ENCODE measurements at places on chromosomes 7 and 10.

GRCh38 chr7:14590206-14590605 is 312.3 kb downstream of the DGKB start:
- DNase-seq = no peak

DNA sequence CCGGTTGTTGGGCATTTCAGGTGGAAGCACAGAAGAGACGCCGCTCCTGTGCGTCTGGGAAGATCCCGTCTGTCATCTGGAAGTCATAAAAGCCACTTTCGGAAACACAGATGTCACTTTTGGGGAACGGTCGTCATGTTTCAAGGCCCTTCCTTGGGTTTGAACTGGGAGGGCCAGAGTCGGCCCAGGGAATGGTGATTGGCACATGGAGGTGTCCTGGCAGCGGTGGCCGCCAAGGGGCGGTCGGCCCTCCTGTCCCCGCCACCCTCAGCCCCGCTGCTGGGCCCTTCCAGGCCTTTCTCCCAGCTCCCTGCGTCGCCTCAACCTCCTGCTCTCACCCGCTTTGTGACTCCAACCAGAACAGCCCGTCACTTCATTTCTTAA is 115.2 kb upstream of the SFMBT2 start:
- no peak for DNase-seq

- no peak for DNase-seq
Measured at GRCh38 chr10:631266-631665, 58.2 kb downstream of the DIP2C start.

- no peak for DNase-seq
Measured at GRCh38 chr10:121157998-121158397, 306.8 kb downstream of the WDR11 start.

DNA sequence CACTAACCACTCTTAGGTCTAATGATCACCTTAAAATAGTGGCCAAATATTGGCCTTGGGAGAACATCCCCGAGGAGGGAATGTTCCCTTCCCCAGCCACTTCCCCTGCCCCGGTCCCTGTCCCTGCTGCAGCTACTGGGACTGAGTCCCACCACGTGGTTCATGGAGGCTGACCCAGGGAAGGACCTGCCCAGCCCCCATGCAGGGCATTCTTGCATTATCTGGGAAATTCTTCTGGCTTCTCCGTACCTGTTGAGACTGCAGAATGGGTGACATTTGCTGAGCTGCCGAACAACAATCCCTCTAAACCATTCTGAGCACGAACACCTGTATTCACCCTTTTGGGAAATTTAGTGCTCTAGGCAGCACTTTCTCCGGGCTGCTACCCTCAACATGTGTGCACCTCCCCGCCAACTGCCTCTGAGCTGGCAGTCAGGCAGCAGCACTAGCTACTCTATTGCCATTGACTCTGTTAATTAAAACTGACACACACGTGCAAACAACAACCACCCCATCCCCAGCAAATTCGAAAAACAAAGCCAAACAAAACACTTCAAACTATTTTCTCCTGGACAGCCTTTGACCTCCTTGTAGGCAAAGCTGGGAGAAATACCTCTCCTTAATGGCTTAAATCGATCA is 567.4 kb upstream of the MKI67 start:
- no peak for DNase-seq

- peak; percentile 54 for DNase-seq
Measured at GRCh38 chr10:5566614-5567013, 41.9 kb downstream of the CALML3 start.

DNA sequence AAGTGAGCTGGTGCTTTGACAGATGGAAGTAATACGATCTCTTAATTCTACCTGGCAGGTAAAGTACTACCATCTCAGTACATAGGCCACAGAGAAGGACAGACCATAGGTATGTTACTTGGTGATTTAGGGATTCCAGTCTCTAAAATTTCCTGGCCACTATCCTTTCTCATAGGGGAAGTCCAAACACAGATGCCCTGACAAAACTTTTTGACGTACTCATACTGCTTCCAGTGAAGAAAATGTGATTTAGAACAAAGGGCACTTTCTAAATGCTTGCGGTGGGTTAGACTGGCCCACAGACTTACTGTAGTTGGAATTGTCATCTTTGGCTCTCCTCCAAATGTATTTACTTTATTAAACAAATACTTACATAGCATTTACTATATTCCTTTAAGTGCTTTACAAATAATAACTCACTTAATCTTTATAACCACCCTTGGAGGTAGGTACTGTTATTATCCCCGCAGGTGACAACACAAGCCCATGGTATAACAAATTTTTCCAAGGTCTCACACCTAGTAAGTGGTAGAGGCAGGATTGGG is 3.0 kb downstream of the PI4K2A start:
- DNase-seq = no peak

DNA sequence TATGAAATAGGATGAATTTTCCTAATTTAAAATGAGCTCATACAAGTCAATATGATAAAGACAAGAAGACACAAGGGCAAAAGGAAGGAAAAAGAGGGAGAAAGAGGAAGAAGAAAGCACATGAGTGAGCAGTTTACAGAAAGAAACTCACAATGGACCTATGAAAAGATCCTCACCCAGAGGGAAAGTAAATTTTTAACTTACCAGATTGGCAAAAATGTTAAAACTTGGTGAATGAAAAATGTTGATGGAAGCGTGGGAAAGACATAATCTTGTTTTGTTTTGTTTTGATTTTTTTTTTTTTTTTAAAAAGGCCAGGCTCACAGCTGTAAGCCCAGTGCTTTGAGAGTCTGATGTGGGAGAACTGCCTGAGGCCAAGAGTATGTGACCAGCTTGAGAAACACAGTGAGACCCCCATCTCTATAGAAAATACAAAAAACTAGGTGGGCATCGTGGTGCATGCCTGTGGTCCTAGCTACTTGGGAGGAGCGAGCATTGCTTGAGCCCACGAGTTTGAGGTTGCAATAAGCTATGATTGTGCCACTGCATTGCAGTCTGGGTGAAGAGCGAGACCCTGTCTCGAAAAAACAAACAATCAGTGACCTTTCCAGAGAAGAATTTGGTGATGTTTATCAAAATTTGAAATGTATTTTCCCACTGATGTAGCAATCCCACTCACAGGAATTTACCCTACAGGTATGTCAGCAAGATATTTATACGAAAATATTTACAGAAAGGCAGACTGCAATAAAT is 152.9 kb upstream of the ASAH2 start:
- no peak for DNase-seq

DNA sequence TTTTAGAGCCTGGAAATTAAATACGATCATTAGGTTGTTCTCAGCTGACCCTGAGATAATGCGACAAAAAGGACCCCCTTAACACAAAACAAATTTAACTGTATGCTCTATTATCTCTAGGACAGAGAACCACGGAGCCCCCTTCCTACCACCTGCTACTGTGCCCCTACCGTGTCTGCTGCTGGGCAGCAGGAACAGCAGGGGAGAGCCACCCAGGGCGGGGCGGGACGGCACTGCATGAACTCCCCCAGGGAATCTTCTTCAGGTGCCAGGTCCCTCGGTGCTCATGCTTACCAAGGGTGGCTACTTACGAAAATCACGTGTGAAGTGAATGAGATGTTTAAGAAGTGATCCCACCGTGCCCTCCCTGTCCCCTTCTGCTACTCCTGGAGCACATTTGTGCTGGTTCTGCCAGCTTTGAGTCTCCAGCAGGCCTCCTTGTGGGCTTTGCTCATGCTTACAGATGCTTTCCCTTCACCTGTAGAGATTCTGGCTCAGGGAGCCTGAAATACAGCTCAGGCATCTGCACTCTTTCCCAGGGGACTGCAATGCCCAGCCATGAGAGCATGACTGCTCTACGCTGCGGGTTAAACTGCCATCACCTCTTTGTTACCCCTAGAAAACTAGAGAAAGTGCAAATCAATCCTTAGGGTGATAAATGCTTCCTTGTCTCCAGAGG is 59.9 kb downstream of the MRPL32 start:
- no peak for DNase-seq

DNA sequence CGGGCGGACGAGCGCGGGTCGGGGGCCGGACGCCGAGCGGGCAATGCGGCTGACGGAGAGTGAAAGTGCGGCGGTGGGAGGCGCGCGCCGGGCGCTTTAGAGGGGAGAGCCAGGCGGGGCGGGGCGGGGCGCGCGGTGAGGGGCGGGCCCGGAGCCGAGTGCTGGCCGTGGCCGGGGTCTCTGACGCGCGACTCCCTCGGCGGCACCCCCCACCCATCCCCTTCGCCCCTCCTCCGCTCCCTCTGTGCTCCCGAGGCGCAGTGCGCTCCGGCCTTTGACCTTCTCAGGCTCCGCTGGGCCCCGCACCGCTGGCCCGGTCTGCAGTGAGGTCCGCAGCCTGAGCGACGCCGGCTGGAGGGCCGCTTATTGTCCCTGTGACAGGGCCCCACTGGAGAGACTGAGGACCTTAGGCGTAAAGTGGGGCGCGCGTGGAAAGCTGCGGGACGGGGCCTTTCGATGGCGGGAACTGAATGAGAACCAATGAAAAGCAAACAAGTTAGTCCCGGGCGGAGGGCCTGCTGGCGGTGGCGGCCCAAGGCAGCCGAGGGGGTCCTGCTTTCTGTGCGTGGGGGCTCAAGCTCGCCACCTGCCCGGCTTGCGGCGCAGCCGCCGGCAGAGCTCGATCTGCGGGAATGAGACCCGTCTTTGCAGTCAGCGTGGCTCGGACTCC is at the start of gene CXCL12:
Gene CXCL12, minus strand, starts transcription at position 72 of the 670 bp plus-strand sequence. CDS start 92 bp downstream, outside the sequence.
- DNase-seq = no peak

DNA sequence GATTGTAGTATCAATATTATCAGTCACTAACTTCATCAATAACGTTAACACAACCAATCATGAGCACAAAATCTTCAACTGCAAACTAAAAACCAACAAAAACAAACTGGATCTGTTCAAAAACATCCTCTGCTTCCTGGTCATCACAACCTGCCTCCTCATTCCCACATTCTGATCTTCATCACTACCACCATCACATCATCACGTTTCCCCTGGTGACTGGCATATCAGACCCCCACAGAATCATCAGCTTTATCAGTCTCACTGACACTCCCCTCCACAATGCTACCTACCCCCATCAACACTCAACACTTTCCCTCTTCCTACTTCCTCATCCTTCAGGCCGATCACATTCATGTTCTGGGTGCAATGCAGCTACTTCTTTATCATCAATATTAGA is 11.4 kb downstream of the XPNPEP1 start:
- no peak for DNase-seq

DNA sequence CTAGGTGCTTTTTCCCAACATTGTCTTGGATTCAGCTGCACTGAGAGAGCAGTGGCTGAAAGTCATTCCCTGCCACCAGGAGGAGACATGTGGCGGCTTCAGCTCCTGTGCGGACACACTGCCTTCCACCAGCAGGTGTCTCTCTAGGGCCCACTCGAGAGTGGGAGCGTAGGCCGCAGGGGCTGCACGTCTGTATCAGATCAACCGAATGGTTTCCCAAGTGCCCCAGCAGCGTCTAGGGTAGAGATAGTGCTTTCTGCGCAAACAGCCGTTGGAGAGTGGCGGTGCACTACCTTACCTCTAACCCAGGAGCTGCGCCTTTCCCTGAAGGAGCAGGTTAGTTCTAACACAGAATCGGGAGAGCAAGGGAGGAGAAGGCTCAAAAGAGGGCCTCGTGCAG is 31.7 kb downstream of the PAPOLB start:
- DNase-seq = peak; percentile 25

DNA sequence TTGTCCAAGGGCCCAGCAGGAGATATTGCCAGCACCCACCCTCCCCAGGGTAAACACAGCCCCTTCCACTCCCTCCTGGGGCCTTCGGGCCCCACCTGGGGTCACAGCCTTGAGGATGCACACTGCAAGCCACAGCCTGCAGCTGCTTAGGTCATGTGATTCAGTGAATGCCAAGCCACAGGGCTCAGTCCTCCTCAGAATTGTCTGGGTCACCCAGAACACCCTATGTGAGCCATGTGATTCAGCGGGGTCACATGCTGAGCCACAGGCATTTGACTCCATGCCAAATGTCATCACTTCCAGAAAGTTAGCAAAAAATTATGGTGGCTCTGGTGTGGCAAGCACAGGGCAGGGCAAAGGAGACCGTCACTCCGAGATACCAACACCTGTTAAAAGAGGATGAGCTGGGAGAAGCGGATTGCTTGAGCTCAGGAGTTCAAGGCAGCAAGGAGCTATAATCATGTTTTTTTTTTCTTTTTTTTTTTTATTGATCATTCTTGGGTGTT is 17.2 kb upstream of the PSAP start:
- DNase-seq = no peak

DNA sequence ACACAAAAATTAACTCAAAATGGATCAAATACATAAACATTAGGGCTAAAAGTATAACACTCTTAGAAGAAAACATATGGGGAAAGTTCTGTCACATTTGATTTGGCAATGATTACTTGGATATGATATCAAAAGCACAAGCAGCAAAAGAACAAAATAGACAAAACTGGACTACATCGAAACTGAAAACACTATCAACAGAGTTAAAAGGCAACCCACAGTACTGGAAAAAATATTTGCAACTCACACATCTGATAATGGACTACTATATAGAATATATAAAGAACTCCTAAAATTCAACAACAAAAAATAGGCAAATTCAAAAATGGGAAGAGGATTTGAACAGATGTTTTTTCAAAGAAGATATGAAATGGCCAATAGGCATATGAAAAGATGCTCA is 51.0 kb downstream of the COA1 start:
- no peak for DNase-seq

DNA sequence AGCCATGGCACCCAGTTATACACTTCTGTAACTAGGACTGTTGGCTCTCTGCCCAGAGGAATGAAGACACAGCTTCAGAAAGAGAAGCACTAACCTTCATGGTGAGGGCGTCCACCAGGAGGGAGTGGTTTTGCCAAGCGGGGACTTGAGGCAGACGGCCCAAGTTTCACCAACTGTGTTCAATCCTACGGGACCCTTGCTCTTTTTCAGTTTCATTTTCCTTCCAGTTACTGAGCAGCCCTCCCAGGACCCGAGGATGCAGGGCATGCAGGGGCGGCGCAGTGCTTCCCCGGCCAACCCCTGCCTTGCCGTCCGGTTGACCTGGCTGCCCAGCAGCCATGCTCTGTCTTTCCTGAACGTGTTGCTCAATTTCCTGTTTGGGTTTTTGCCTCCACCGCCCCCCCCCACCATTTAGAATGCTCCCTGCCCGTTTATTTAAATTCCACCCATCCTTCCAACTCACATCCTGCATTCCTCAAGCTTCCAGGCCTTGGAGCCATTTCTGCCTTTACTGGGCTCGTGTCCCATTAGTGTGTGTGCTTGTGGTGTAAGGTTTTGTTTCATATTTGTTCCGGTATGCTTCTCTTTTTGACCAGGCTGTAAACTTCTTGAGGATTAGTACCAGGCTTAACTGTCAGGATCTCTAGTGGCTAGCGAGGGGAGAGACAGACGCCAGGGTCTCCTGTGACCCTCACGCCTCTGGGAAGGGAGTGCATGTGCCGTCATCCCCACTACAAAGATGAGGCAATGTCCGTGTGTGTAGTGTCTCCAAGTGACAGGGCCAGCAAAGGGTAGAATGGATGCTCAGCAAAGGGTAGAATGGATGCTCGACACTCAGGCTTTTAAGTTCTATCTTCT is 31.6 kb downstream of the IL15RA start:
- no peak for DNase-seq

DNA sequence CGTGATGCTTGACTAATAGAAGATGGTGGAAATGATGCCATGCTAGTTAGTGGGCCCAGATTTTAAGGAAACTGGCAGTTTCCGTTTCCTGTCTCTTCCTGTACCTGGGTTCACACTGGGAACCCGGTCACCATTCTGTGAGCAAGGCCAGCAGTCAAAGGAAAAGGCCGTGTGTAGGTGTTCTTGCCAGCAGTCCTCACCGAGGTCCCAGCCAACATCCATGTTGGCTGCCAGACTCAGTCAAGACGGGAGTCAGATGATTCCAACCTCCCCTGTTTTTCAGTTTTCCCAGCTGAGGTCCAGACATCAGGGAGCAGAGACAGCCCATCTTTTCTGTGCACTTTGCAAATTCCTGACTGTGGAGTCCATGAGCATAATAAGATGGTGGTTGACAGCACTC is 15.2 kb upstream of the PILRB start:
- DNase-seq = no peak

GRCh38 chr7:44767134-44767911 is 18.7 kb downstream of the ZMIZ2 start:
- no peak for DNase-seq
